Sigmoid colon (tissue), 7 donors: ENCODE measurements at places on chromosomes 3 and 15. TPM values are rescaled to one million over a fixed set of nuclear protein-coding genes. Genes with fewer than 3 reads are reported as not detected.
A peak's percentile ranks its signal among the peaks of the same experiment; 100 is the strongest.

- peak; percentile 95 for DNase-seq
- peak overlapping the region; percentile 33 for H3K27ac ChIP-seq
- H3K4me1 ChIP-seq: peaks cover 15% of the 10 kb centered on the region
- H3K27me3 ChIP-seq: no peaks in the 10 kb centered on the region
- H3K4me3 ChIP-seq: no peak overlapping the region
- no peaks in the 10 kb centered on the region for H3K36me3 ChIP-seq
Measured at GRCh38 chr3:9028134-9028533, 64.9 kb upstream of the RAD18 start.

The GPR176 gene
- total RNA-seq: 5.7 TPM

DNA sequence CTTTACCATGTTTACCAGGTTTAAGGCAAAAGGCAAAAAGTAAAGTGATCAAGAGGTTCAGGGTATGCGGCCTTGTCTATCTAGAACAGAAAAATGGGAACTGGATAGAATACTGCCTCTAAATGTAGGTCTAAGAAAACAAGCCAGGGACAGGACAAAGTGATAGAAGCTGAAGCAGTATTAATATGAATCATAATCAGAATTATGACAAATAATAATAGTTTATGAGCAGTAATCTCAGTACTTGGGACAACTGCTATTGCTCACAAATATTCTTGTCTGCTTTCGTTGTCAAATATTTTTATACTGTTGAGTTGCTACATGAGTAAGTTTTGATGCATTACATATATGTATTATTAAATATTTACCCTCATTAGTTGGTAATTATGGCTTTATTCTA is 356.9 kb upstream of the RBMS3 start:
- no peaks in the 10 kb centered on the region for H3K4me1 ChIP-seq
- DNase-seq: no peak
- no peaks in the 10 kb centered on the region for H3K36me3 ChIP-seq
- no peak overlapping the region for H3K4me3 ChIP-seq
- H3K27me3 ChIP-seq: no peaks in the 10 kb centered on the region

- H3K27ac ChIP-seq: no peak overlapping the region
- no peak for DNase-seq
- H3K36me3 ChIP-seq: no peaks in the 10 kb centered on the region
Measured at GRCh38 chr3:140351466-140351865, 326.4 kb upstream of the TRIM42 start.

- H3K4me3 ChIP-seq: no peak overlapping the region
- no peaks in the 10 kb centered on the region for H3K4me1 ChIP-seq
- no peak for DNase-seq
- H3K36me3 ChIP-seq: no peaks in the 10 kb centered on the region
Measured at GRCh38 chr3:22122567-22122966, 371.6 kb upstream of the ZNF385D start.

The TERC gene
- 139 TPM for total RNA-seq

DNA sequence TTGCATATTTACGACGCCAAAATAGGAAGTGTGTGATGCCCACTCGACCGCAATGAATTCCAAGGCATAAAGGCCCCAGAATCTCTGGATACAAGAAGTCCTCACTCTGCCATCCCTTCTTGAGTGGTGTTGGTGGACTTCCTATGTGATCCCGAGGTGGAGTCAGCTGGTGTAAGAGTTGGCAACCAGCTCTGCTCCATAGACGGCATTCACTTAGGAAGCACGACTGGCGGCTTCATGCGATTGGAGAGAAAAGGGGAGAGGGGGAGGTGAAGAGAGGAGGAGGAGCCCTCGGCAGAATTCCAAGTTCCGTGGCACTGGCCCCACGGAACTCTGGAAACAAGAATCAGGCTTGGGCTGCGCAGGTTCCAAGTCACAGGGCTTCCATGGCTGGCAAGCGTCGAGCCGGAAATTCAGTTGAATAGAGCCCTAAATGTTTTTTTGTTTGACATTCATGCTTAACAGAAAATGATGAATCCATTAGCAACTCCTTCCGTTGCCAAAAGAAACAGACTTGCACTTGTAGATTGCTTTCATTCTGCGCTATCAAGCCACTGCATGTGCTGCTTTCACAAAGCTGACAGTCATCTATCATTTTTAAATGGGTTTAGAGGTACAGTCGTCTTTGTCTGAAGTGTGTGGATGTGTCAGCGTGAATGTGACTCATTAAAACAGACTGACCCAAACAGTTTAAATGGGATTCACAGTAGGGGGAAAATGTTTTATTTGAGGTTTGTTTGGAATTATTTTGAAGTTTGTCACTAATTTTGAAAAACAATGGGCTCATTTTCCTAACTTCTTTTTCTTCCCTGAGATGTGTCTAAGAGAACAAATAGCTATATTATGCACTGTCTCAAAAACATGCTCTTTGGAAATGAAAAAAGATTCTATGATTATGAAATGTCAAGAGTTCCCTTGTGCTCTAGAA is 428.3 kb upstream of the ATP11B start:
- no peaks in the 10 kb centered on the region for H3K36me3 ChIP-seq
- H3K27me3 ChIP-seq: no peaks in the 10 kb centered on the region
- DNase-seq: peak; percentile 69
- no peak overlapping the region for H3K4me3 ChIP-seq
- no peak overlapping the region for H3K27ac ChIP-seq

- no peak overlapping the region for H3K27ac ChIP-seq
- H3K4me1 ChIP-seq: no peaks in the 10 kb centered on the region
- H3K4me3 ChIP-seq: no peak overlapping the region
- no peak for DNase-seq
- no peaks in the 10 kb centered on the region for H3K36me3 ChIP-seq
Measured at GRCh38 chr15:50113187-50113505, 5.9 kb downstream of the ATP8B4 start.

- peak overlapping the region; percentile 56 for H3K27ac ChIP-seq
- DNase-seq: peak; percentile 70
- H3K4me1 ChIP-seq: peaks cover 77% of the 10 kb centered on the region
- H3K36me3 ChIP-seq: no peaks in the 10 kb centered on the region
- no peak overlapping the region for H3K4me3 ChIP-seq
Measured at GRCh38 chr3:134328147-134328591, 46.1 kb downstream of the AMOTL2 start.

DNA sequence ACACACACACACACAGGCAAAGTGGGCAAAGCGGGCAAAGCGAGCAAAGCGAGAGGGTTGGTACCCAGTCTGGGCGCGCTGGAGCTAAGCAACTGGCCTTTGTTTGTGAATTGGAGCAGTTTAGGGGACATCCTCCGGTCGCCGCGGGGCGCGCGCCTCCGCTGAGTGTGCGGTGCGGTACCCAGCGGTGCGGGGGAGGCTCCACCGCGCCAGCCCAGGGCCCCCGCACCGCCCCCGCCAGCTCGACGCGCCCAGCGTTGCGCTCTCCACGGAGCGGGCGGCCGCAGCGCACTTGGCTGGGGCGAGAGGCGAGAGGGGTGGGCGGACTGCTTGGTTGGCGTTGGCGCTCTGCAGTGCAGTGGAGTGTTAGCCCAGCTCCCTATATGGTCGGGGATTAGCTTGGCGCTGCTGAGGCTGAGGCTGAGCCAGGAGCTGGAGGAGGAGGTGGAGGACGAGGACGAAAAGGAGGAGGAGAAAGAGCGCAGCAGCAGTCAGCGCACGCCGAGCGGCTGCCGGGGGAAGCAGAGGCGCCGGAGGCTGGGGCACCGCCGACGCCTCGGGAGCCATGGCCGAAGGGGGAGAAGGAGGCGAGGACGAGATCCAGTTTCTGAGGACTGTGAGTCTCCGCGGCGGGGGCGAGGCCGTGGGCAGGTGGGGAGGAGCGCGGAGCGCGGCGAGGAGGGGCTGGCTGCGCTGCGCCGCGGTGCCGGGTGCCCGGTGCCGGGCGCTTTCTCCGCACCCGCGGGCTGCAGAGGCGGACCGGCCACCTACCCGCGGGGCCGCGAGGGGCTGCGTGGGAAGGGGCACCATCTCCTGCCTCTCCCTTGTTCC is at the start of gene RYR3:
TSS of gene RYR3 (plus strand) at position 487 of the 831 bp plus-strand sequence. CDS start at position 566, 79 bp downstream.
- DNase-seq: peak; percentile 81
- H3K27me3 ChIP-seq: peaks cover 4% of the 10 kb centered on the region
- peak within 1 kb of the TSS; percentile 49 for H3K4me3 ChIP-seq
- peaks cover 9% of the 10 kb centered on the region for H3K4me1 ChIP-seq

DNA sequence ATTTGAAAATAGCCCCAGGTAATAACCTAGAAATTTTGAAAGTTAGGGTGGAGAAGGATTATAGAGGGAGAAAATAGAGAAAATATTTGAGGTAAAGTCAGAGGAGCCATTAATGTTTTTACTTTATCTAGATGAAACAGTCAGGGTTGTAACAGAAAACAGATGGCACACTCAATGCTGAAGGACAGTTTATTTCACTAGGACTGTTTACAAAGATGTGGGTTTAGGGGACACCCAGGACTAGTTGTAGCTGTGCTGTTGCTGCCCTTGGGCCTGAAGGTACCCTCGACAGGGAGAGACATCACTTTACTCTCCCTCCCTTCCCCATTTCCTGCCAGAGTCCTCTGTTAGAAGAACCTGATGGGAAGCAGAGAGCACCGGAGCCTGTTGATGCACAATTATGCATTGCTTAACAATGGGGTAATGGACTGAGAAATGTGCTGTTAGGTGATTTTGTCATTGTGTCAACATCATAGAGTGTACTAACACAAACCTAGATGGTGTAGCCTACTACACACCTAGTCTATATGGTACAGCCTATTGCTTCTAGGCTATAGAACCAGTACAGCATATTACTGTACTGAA is 103.8 kb downstream of the GALK2 start:
- no peaks in the 10 kb centered on the region for H3K4me1 ChIP-seq
- no peaks in the 10 kb centered on the region for H3K27me3 ChIP-seq
- DNase-seq: no peak
- H3K27ac ChIP-seq: no peak overlapping the region
- H3K4me3 ChIP-seq: no peak overlapping the region
- no peaks in the 10 kb centered on the region for H3K36me3 ChIP-seq

DNA sequence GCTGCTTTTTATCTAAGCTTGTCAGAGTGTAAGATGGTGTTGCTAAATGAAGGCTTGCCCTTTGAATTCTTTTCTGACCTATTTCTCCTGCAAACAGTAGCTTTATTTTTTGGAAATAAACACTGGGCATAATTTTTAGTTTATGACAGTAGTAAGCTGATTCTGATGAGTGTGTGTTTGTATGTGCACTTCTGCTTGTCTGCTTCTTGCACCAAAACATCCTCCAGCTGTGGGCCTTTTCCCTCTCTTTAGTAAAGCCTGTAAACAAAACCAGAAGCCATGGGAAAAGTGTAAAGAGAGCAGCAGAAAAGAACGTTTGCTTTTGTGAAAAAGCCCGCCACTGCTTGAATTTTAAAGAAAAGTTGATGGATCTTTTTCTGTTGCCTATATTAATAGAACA is 136.4 kb upstream of the IL12A start:
- H3K4me1 ChIP-seq: peaks cover 92% of the 10 kb centered on the region
- no peaks in the 10 kb centered on the region for H3K36me3 ChIP-seq
- H3K27me3 ChIP-seq: no peaks in the 10 kb centered on the region

DNA sequence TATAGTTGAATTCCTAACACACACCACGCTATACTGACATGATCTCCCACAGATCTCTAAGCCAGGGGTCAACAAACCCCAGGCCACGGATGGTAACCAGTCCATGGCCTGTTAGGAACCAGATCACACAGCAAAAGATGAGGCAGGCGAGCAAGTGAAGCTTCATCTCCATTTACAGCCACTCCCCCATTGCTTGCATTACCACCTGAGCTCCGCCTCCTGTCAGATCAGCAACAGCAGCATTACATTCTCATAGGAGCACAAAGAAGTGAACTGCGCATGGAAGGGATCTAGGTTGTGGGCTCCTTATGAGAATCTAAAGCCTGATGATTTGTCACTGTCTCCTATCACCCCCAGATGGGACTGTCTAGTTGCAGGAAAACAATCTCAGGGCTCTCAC is 2.7 kb downstream of the PDCD7 start:
- DNase-seq: no peak
- H3K27me3 ChIP-seq: no peaks in the 10 kb centered on the region
- H3K4me1 ChIP-seq: peaks cover 28% of the 10 kb centered on the region
- no peak overlapping the region for H3K4me3 ChIP-seq
- no peak overlapping the region for H3K27ac ChIP-seq

GRCh38 chr3:158908187-158908734 is 106.4 kb downstream of the MFSD1 start:
- H3K27ac ChIP-seq: no peak overlapping the region
- H3K4me1 ChIP-seq: no peaks in the 10 kb centered on the region
- no peaks in the 10 kb centered on the region for H3K36me3 ChIP-seq
- no peak for DNase-seq

The DOCK3 gene
- 4.4 TPM for total RNA-seq

DNA sequence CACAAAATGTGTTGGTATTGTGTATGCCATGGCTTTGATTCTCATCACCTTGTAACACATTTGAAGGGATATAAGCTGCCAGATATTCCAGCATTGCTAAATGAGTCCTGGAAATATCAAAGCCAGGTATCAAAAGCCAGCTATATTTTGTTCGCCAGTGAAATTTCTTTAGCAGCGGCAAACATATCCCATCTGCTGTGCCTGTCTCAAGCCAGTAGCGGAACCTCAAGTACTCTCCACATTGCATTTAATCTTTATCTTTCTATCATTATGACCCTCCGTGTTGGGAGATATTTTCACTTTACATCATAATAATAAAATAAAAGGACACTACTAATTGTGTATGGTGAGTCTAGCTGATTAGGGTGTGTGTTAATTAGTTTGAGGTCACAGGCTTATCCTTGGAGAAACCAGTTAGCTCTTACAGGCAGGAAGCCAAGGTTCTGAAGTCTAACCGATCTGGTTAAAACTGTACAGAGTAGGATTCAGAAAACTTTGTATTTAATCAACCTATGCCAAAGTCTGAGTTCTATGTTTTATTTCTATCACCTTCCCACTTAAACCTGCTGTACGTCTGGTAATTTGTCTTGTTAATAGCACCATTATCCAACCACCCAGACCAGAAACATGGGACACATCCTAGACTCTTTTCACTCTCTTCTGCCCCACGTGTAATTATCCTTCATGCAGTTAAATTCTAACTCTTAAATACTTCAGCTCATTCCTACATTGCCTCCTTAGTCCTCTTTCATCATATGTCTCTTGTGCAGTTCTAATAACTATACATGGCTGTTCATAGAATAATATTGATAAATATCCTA is 14.5 kb downstream of the TIPARP start:
- no peak for DNase-seq
- no peaks in the 10 kb centered on the region for H3K27me3 ChIP-seq
- peak overlapping the region; percentile 31 for H3K27ac ChIP-seq
- H3K4me3 ChIP-seq: no peak overlapping the region
- no peaks in the 10 kb centered on the region for H3K36me3 ChIP-seq
- no peaks in the 10 kb centered on the region for H3K4me1 ChIP-seq

The TOP2B gene
- 108 TPM for total RNA-seq

The DCBLD2 gene
- 56.5 TPM for total RNA-seq
